ENCODE measurements at places on chromosomes 7 and 10.

DNA sequence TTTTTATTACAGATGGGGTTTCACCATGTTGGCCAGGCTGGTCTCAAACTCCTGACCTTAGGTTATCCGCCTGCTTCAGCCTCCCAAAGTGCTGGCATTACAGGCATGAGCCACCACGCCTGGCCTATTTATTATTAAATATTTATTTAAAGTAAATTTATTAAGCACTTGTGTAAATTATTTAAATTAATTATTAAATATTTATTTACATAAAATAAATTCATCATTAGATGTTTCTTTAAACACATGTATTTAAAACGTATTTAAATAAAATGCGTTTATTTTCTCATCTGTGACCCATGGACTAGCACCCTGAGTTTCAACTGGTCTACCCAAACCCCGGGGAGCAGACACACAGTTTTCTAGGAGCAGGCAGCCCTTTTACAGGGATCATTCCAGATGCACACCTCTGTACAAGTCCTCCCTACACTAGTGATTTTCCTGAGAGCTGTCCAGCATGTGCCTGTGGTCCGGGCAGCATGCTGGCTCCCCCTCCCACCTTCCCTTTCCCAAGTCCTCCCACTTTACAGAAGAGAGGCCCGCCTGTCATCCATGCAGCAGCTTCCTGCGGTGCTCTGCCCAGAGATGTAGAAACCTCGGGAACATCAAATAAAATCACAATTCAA, 89.2 kb upstream of the ATP6V0A4 start:
- H3K4me3 ChIP-seq, result no peak overlapping the region
- H3K27me3 ChIP-seq, result no peaks in the 10 kb centered on the region
- no peak overlapping the region for H3K27ac ChIP-seq
- peak; percentile 62 for DNase-seq
- peaks cover 9% of the 10 kb centered on the region for H3K4me1 ChIP-seq
- H3K36me3 ChIP-seq, result no peaks in the 10 kb centered on the region

DNA sequence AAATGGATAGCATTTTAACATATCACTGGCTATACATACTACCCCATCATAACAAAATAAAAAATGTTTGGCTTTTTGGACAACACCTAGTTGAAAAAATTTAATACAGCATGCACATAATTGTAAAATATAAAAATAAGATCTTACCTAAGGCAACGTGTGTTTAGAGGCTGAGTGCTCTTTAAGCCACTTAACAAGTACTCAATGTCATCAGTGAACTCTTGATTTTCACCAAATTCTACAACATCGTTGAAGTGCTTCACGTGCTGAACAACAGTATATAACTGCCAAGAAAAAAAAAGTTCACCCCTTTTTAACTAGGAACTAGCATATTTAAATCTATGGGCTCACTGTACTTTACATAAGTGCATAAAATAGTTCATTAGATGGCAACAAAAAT, 49.5 kb downstream of the WAPL start:
- H3K4me3 ChIP-seq, result no peak overlapping the region
- no peak for DNase-seq
- peaks cover 7% of the 10 kb centered on the region for H3K4me1 ChIP-seq
- H3K36me3 ChIP-seq, result peaks cover 35% of the 10 kb centered on the region

GRCh38 chr10:110498087-110498981, 627 bp downstream of the DUSP5 start:
- DNase-seq, result peak; percentile 73
- H3K4me3 ChIP-seq, result peak overlapping the region; percentile 59
- peaks cover 39% of the 10 kb centered on the region for H3K4me1 ChIP-seq
- no peaks in the 10 kb centered on the region for H3K27me3 ChIP-seq

DNA sequence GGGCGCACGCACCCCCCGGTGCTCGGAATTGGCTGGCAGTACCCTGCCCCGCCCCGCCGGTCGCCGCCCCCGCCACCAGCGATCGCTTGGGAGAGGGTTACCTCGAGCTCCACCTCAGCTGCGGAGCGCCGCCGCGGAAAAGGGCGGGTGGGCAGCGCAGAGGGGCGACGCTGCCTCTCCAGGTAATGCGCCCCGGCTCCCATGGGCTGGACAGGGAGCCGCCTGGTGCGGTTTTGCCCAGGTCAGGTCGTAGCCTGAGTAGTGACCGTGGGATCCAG, 1.3 kb downstream of the PFKFB3 start:
- peak; percentile 60 for DNase-seq
- no peaks in the 10 kb centered on the region for H3K27me3 ChIP-seq

GRCh38 chr10:22478555-22479334, 133.4 kb downstream of the SPAG6 start:
- H3K36me3 ChIP-seq, result no peaks in the 10 kb centered on the region
- H3K4me3 ChIP-seq, result no peak overlapping the region
- H3K4me1 ChIP-seq, result no peaks in the 10 kb centered on the region
- DNase-seq, result no peak
- no peak overlapping the region for H3K27ac ChIP-seq
- peaks cover 93% of the 10 kb centered on the region for H3K27me3 ChIP-seq

DNA sequence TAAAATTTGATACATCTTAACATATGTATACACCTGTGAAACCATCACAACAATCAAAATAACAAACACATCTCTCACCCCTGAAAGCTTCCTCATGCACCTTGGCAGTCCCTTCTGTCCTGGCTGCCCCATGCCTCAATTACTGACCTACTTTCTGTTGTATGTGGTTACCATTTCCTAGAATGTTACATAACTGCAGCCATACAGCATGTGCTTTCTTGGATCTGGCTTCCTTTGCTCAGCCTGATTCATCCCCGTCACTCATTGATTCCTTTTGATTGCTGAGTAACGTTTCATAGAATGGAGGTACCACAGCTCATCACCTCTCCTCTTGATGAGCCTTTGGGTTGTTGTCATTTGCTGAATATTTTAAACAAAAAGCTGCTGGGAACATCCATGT, 165.3 kb downstream of the CELF2 start:
- no peak for DNase-seq
- peaks cover 16% of the 10 kb centered on the region for H3K4me1 ChIP-seq
- H3K27ac ChIP-seq, result peak overlapping the region; percentile 20
- no peaks in the 10 kb centered on the region for H3K36me3 ChIP-seq
- H3K27me3 ChIP-seq, result no peaks in the 10 kb centered on the region

GRCh38 chr10:74255888-74256357, 104.9 kb downstream of the ADK start:
- H3K36me3 ChIP-seq, result no peaks in the 10 kb centered on the region
- peak overlapping the region; percentile 55 for H3K27ac ChIP-seq
- H3K4me1 ChIP-seq, result peaks cover 23% of the 10 kb centered on the region
- no peak for DNase-seq
- H3K4me3 ChIP-seq, result no peak overlapping the region

- H3K4me3 ChIP-seq, result no peak overlapping the region
- H3K27me3 ChIP-seq, result no peaks in the 10 kb centered on the region
- DNase-seq, result no peak
- no peaks in the 10 kb centered on the region for H3K4me1 ChIP-seq
Observed at GRCh38 chr10:6654571-6654970, 74.5 kb upstream of the PRKCQ start.

GRCh38 chr7:134419085-134419484, 39.8 kb downstream of the AKR1B1 start:
- no peaks in the 10 kb centered on the region for H3K36me3 ChIP-seq
- DNase-seq, result no peak
- no peaks in the 10 kb centered on the region for H3K4me1 ChIP-seq
- H3K27ac ChIP-seq, result no peak overlapping the region
- H3K4me3 ChIP-seq, result no peak overlapping the region
- no peaks in the 10 kb centered on the region for H3K27me3 ChIP-seq

DNA sequence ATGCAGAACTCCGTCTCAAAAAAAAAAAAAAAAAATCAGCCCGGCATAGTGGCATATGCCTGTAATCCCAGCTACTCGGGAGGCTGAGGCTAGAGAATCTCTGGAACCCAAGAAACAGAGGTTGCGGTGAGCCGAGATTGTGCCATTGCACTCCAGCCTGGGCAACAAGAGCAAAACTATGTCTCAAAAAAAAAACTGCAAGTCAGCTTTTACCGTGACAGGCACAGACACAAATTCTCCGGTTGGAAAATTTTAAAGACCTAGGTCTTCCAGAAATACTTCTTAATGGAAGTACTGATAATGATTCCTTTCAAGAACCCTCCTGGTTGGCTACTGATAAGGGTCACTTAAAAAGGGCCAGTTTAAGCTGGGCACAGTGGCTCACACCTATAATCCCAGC, 19.4 kb upstream of the ARPC1B start:
- DNase-seq, result no peak
- no peaks in the 10 kb centered on the region for H3K4me1 ChIP-seq
- no peak overlapping the region for H3K4me3 ChIP-seq
- peak overlapping the region; percentile 28 for H3K27ac ChIP-seq

DNA sequence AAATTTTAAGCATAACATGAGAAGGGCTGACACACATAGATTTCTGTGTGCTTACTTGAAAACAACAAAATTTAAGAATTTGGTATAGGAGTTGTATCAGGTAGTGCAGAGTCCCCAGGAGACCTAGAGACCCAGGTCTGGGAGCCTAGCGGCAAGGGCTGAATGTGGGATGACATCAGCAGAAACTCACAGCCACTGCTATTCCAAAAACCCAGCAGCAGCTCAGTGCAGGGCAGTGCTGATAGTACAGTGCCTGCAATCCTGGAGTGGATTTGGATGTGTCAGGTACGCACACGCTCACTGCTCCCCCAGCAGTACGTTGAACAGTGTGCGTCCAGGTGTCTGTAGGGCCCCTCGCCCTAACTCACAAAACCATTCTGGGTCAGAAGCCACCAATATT, 87.1 kb downstream of the EGFR start:
- DNase-seq, result no peak
- H3K4me3 ChIP-seq, result no peak overlapping the region
- H3K36me3 ChIP-seq, result no peaks in the 10 kb centered on the region
- H3K27me3 ChIP-seq, result no peaks in the 10 kb centered on the region
- no peak overlapping the region for H3K27ac ChIP-seq

DNA sequence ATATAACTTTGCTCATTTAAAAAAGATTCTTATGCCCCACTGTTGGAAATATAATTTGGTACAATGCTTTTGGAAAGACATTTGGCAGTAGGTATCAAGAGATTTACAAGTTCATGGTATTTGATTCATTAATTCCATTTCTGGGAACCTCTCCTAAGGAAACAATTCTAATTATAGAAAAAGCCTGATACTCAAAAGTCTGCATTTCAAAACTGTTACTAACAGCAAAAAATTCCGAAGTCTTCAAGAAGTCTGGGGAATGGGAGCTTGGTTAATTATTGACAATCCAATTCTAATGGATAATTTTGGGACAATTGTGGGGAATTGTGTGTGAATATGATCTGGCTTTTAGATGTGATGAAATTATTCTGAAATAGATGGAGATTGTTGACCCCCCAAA, 59.6 kb downstream of the HDAC9 start:
- no peaks in the 10 kb centered on the region for H3K36me3 ChIP-seq
- no peak overlapping the region for H3K4me3 ChIP-seq
- DNase-seq, result no peak
- H3K27ac ChIP-seq, result no peak overlapping the region

DNA sequence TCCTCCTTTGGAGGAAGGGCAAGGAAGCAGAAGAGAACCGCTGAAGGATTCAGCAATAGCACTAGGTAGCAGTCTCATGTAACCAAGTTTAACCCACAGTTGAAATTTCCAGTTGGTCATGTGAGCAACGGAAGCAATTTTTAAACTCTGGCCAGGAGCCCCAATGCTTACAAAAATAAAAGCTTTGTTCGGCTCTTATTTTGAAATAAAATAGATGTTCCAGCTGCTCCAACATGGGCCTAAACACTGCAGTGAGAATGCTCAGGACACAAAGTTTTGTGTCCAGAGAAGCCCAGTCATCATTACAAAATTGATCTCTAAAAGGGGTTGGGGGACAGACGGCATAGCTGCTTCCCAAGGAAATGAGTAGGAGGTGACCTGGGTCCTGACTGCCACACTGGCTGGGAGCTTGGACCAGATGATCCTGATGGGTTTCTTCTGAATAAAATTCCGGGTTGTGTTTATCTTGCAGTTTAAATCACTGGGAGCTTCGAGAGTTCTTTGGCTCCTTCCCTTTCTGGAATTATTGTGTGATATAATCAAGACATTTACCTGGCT, 452 bp upstream of the TMEM140 start:
- H3K4me3 ChIP-seq, result no peak overlapping the region
- no peak for DNase-seq
- H3K27me3 ChIP-seq, result no peaks in the 10 kb centered on the region
- no peaks in the 10 kb centered on the region for H3K4me1 ChIP-seq

DNA sequence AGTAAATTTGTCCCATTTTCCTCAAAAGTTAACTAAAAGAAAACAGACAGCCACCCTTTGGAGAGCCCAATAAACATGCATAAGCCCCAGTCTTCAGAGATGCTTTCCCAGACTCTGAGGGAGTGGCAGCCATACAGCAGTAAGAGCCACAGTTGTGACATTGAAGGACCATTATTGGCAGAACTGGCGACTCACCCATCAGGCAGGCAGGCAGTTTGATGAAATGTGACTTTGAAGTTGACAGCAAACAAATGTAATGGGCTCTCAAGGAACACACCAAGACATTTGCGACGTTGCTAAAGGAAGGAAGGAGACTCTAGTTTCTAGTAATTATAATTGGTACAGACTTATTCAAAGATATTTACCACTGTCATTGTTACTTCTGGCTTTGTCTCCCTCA, 287.5 kb upstream of the PHYHIPL start:
- H3K27me3 ChIP-seq, result no peaks in the 10 kb centered on the region
- no peak overlapping the region for H3K4me3 ChIP-seq
- H3K27ac ChIP-seq, result no peak overlapping the region
- no peaks in the 10 kb centered on the region for H3K36me3 ChIP-seq
- no peak for DNase-seq

DNA sequence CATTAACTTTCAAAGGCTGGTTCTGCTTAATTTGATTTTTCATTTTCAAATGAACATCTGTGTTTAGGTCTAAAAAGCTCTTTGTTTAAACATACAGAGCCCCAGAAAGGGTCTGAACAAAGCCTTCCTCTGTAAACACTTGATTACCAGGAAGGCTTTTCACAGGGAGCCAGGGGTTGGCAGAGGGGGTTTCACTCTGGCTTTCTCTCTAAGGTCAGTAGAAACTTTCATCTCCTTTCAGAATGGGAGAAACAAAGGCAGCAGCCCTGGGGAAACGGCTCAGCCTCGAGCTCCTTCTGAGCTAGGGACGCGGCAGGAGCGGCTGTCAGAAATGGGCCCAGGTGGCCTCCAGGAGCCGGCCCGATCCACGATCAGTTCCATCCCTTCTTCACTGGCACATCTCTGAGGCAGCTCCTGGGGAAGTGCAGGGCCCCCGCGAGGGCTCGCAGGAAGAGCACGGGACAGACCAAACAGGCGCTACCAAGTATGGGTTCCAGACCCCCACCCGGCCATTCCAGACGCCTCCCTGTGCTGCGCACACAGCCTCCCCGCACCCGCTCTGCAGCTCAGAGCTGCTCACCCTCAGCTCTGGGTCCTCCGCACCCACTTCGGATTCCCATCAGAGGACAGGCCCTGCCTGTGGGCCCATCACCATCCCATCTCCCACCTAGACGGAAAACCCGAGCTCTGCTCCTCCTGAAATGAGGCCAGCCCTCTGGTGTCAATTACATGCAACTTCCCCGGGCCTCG, 124.1 kb downstream of the MAD1L1 start:
- H3K27me3 ChIP-seq, result no peaks in the 10 kb centered on the region
- H3K4me3 ChIP-seq, result no peak overlapping the region
- no peaks in the 10 kb centered on the region for H3K36me3 ChIP-seq
- DNase-seq, result no peak

Measured in cardiac muscle cell (in vitro differentiated cells and primary cell).